DMS79 (cell line): ENCODE measurements at places on chromosomes 1 and 21.
A peak's percentile ranks its signal among the peaks of the same experiment; 100 is the strongest.

DNA sequence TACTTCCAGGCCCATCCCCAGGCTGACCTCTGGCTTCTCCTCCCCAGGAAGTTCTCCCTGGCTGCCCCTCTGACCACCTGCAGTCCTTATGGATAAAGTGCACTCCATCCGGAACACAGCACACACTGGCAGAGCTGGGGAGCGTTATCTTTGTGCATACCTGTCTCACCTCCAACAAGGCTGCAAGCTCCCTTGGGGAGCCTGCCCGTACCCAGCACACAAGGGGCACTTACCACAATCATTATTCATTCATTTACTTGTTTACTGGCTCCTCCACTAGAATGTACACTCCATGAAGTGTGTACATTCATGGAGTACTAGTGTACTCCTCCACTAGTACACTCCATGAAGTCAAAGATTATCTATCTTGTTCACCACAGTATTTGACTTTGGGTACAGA lies 30.3 kb downstream of the GLIS1 start:
- no peak for DNase-seq

- DNase-seq, result no peak
Observed at GRCh38 chr1:119544165-119544762, 37.3 kb downstream of the HSD3B1 start.

DNA sequence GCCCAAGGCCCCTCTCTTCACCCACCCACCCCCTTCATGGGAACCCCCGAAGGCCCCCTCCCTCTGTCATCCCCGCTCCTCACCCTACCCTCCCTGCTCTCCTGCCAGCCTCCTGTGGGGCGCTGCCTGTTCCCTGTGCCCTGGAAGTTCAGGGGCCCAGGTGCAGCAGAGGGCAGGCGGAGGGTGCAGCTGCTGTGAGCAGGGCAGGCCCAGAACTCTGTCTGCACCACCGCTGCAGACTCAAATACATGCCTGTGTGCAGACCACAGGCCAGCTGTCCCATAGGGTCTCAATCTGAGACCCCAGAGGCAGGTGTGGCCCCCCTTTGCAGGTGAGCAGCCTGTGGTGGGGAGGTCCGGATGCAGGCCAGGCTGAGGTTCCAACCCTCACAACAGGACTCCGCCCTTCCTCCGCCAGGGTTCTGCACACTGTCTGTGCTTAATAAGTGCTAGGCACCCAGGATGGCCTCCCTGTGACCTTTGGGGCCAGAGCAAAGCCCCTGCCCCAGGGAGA lies 62.5 kb downstream of the WNT9A start:
- no peak for DNase-seq

GRCh38 chr1:70979881-70980280 lies 67.7 kb downstream of the PTGER3 start:
- DNase-seq, result no peak

DNA sequence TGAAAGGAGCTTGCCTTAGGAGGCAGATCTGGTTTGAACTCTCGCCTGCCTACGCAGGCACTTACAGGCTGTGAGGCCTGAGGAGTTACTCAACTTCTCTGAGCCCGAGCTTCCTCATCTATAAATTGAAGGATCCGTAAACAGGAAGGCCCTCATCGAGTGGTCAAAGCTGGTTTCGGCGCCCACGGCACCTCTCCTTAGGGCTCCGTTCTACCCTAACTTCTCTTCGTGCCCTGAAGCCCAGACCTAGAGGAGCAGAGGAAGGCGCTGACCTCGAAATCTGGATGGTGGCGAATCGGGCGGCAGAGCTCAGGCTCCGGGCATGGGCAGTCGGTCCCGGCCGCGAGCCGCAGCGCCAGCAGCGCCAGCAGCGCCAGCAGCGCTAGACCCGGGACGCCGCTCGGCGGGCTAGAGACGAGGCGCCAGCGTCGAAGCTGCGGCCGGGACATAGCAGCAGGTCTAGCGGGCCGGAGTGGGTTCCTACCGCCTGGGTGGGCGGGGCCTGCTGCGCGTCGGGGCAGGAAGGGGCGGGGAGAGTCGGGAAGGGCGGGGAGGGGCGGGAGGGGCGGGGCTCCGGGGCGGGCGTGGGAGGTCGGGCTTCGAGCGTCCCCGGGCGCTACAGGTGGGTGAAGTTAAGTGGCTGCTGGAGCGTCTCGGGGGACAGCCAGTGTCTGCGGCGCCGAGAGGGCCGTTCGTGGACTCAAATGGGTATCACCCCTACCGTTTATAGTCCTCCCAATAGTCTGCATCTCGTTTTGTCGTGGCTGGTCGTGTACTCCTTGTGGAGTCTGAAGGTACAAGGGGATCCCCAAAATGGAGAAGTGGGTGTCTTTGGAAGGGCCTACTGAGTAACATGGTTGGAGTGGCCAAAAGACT lies at the start of gene CTBS:
Gene CTBS (minus strand): TSS at position 474 of the 876 bp plus-strand sequence. CDS start 25 bp downstream, at position 449.
- peak; percentile 61 for DNase-seq

DNA sequence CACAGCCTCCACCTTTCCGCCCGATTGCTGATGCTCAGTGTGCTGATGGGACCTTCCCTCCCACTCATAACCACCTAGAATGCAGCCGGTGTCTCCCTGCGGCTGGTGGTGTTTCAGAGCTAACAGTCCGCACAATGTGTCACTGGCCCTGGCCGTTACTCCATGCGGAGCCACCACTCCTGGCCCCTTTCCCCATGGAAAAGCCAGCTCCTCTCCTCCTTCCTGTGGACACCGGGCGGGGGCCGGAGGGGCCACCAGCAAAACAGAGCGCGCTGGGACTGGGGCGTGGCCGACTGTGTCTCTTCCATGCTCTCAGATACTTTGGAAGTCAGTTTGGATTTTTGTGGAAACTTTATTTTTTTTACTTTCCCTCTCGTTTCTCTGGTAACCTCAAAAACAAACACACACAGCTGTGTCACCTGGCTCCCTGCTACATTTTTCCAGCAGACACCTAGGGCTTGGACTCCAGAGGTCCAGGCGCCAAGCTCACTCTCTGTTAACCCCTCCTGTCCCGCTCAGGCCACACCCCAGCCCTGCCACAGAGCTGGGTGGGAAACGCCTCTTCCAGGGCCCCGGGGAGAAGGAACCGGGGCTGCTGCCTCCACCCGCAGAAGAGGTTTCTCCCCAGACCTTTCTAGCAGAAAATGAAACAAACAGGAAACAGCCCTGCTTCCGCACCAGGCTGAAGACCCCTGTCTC lies 32.5 kb upstream of the COL6A2 start:
- DNase-seq, result no peak

DNA sequence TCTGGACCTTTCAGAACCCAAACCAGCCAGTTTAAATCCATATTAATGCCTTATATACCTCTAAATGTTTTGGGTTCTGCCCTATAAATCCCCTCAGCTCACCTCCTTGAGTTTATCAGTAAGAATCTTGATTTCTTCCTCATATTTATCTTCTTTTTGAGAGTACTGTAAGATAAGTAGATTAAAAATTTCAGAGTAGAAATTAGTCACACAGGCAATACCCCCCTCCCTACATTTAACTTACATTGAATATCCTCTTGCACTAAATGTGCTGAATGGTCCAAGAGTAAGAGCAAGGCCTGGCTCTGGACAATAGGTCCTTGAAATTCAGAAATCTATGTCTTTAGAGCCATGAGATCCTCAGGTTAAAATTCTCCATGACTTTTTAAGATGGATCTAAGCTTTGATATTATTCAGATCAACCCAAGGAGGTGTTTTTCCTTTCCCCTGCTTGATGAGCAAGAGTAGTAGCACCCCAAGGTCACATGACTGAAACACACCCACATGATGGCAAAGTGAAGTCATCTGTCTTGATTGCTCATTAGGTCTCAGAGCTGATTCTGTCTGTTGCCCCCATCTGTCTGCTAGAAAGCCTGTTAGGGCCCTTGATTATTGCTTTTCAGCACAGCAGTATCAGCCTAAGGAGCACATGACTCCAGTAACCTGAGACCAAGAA lies 15.8 kb upstream of the NUP210L start:
- no peak for DNase-seq

DNA sequence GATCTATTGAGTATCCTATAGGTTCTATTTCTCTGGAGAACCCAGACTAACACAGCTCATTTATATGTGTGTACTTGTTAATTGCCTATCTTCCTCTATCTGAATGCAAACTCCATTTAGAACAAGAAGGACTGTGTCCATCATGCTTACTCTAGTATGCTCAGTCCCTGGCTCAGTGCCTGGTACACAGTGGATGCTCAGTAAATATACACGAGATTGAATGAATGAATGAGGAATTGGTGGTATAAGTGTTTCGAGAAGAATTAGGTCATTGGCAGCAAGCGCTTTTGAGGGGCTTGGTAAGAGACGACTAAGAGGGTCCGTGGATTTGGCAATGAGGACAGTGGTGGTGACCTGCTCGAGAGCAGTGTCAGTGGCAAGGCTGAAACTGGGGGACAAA lies 112.5 kb downstream of the CSMD2 start:
- no peak for DNase-seq

GRCh38 chr1:46345281-46345680 lies 4.7 kb downstream of the NSUN4 start:
- DNase-seq, result no peak

DNA sequence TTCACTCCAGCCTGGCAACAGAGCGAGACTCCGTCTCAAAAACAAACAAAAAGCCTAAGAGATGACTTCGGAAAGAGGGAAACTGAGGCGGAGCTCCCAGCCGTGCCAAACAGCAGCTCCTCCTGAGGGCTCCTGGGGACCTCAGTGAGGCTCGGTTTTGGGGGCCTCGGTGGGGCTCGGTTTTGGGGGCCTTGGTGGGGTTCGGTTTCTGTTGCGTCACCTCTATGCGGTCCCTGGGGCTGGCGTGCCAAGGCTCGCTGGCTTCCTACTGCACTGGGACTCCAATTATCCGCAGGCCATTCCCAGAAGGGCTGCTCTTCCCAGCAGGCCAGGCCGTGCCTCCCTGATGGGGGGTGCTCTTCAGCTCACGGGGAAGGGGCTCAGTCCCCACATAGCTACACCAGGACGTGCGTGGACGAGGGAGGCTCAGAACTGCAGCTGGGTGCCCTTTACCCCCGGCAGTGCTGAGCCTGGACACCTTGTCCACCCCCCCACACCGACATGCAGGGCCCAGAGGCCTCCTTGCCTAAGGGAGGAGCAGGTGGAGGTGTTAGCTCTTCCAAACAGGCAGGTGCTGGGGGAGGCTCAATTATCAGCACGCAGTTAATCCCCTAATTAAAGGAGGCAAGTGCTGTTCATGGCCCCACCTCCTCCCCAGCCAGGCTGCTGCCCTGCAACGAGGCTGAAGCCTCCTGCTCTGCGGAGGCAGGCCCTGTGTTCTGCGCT lies 5.1 kb upstream of the C1orf159 start:
- DNase-seq, result no peak

DNA sequence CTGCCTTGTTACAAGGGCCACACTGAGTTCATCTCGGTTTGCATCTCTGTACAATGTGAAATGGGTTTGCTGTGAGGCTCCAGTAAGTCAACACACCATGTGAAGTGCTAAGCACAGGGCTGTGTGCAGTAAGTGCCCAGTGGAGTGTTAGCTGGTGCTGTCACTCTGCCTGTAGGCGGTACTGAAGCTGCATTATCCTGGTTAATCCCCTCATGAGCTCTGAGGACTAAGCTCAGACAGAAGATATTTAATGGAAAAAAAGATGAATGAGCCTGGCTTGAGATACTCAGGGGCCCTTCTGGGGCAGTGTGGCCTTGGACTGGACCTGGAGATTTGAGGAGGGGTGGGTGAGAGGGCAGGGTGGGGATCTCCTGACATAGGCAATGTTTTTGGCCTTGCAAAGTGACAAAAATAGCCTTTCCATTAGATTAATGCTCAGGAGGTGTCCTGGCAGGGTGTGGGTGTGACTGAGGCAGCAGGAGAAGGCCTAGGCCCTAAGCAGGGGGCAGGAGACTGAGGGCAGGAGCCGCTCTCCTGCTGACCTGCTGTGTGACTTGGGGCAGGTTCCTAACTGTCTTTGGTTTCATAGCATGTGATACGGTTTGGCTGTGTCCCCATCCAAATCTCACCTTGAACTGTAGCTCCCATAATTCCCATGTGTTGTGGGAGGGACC lies 570.5 kb downstream of the PTPRU start:
- DNase-seq, result no peak

DNA sequence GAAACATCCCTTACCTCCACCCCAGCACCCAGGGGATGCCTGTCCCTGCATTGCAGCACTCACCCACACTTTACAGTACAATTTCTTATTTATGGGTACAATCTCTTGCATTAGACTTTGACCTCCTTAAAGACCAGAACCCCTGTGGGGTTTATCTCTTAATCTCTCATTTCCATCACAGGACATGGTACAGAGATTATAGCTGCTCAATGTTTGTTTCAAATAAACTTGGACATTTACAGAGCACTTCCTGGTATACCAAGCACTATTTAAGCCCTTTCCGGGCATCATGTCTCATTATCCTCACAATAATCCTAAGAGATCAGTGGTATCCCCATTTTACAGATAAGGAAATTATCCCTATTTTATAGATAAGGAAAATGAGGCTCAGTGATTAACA lies 31.9 kb downstream of the FYB2 start:
- no peak for DNase-seq

DNA sequence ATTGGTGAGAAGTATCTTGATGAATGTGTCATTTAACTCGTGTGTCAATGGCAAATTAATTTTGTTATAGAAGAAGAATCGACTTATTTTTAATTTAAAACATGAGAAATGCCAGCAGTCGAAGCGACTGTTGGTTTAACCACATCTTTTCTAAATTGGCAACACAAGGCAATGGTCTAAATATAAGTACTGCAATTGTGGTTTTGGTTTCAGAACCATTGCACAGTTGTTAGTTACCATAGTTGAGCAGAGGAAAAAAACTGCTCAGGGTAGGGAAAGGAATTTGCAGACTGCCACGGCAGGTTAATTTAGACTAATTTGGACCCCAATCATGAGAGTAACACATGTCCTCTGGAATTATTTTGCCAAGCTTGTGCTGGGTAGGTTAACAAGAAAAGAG lies 185.6 kb upstream of the RUNX1 start:
- no peak for DNase-seq

DNA sequence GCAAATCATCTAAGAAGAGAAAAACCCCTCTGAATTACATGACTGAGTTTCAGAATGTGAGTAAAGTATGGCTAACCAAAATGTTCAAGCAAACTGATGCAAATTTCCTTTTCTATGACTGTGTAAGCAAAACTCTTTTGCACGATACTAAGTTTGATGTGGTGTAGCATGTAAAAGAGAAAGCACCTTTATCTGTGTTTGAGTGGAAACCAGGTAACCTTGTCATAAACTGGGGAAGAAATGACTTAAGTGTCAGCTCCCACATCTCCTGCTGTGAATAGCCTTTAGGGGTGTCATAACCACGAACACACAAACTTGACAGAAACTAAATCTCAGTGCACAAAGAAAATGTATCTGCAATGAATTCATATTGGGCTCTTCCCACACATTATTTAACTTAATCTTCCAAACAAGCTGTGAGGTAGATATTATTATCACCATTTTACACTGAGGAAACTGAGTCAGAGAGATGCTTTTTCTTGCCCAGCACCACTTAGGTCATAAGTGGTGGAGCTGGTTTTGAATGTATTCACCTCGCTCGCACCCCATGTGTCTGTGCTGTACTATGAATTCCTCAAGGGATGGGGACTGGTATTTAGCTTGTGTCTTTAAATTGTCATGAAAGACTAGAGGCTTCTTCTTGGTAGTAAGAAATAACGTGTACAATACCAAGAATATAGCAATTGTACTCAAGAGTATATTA lies 32.9 kb upstream of the IL12RB2 start:
- DNase-seq, result no peak
